ENCODE measurements at places on chromosomes 11 and 22. TPM values are rescaled to one million over a fixed set of nuclear protein-coding genes. Genes with fewer than 3 reads are reported as not detected.

DNA sequence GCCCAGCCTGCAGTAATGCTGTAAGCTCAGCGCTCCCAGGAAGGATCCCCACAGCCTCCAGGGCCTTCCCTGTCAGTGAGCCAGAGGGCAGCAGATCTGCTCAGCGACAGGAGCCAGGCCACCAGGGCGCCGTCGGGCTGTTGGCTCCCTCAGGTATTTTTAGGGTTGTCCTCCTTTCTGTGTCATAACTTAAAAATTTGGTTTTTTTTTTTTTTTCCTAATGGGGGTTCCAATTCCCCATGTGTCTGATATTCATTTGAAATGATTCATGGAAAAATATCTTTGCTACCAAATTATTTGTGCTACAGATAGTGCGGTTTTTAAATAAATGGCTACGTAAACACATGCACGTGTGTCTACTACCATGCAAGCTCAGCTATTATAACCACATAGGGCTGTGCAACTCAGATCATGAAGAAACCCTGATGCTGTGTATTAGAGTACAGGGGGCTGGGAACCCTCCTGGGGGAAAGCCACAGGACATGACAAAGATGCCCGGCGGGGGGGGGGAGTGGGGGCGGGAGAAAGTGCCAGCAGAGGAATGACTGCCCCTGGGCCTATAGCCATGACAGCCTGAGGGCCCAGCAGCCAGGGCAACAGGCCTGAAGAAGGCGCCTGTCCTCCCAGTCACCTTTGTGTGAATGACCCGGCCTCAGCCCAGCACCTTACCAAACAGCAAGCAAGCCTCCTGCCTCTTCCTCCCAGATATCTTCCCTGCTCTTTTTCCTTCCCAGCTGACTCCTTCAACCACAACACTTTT lies 89.3 kb downstream of the NAT10 start:
- no peak for DNase-seq

GRCh38 chr22:29083933-29084591 lies 11.2 kb downstream of the KREMEN1 start:
- DNase-seq: no peak

GRCh38 chr11:77065878-77066228 lies 918 bp upstream of the CAPN5 start:
- peak; percentile 30 for DNase-seq

GRCh38 chr11:82832983-82833382 lies 67.2 kb downstream of the PRCP start:
- no peak for DNase-seq

The CASP5 gene
- total RNA-seq: not detected

DNA sequence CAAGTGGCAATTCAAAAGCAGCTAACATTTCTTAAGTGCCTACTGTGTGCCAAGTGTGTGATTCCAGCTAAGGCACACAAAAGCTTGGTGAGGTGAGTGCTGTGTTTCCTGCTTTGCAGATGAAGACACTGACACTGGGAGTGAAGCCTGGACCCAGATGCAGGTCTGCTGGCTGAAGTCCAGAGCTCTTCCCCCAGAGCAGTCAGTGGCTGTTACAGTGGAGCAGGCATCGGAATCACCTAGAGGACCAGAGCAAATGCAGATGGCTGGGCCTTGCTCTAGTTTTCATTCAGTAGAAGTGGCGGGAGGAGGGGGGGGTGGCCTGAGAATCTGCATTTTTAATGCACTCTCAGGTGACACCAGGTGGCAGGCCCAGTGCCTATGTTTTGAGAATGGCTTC lies 342.3 kb downstream of the CADM1 start:
- no peak for DNase-seq

The SERPING1 gene
- total RNA-seq: 1.3 TPM

GRCh38 chr11:27717377-27717776 lies 17.1 kb upstream of the BDNF start:
- no peak for DNase-seq

The APOBEC3H gene
- 0.26 TPM for total RNA-seq

The GLYATL1 gene
- not detected for total RNA-seq

The TTC9C gene
- 27.4 TPM for total RNA-seq

GRCh38 chr22:45817745-45818423 lies 146.2 kb downstream of the ATXN10 start:
- DNase-seq: peak; percentile 57

GRCh38 chr11:24623121-24623520 lies 126.3 kb downstream of the LUZP2 start:
- DNase-seq: no peak

DNA sequence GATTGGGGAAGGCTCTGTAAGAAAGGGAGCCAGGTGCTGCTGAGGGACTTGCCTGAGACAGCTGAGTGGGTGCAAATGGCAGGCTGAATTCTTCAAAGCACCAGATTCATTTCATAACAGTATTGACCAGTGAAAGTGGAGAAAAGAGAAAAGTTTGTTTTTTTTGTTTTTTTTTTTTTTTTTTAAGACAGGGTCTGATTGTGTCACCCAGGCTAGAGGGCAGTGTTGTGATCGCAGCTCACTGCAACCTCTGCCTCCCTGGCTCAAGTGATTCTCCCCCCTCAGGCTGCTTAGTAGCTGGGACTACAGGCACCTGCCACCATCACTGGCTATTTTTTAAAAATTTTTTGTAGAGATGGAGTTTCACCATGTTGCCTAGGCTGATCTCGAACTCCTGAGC lies 494.0 kb downstream of the MIAT start:
- no peak for DNase-seq

DNA sequence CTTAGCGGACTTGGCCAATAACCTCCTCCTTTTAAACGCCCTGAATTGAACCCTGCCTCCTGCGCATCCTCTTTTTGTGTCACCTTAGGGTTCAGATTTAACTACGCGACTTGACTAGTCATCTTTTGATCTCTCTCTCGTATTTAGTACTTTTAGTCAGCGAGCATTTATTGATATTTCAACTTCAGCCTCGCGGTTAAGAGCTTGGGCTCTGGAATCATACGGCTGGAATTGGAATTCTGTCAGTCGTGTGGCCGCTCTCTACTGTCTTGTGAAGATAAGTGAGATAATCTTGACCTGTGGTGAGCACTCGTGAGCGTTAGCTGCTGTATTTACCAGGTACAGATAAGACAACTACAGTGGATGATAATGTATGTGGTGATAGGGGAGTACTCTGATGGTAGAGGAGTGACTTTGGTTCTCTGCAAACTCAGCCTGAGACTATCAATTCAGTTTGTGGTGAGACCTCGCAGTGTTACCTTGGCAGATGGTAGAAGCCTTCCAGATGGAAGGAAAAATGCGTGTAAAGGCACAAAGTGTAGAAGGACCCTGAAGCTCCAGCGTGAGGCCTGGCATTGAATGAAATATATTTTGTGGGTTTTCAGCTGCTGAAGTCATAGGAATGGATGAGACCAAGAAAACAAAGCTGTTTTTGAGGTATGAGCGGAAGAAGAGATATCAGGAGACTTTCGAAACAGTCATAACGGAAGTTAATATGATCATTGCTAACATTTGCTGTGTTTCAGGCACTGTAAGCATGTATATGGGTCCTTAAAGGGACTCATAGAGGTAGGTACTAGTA lies 682 bp downstream of the ATM start:
- no peak for DNase-seq

GRCh38 chr11:37926772-37927171 lies 1328.7 kb upstream of the RAG2 start:
- DNase-seq: peak; percentile 57

The OR52A1 gene
- total RNA-seq: not detected

The MS4A6E gene
- not detected for total RNA-seq

DNA sequence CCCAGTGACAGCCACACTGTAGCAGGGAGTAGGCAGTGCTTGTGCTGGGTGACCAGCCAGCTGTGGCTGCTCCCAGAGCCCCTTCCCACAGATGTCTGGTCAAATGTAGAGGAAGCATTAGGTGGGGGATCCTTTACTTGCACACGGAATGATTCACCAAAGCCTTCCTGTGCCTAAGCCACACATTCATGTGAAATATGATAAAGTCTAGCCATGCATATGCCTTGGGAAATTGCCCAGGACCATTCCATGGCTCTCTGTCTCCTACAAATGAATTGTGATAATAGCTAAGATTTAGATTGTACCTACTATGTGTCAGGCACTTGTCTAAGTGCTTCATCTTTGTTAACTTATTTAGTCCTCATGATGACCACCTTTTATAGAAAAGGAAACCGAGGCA lies 217.5 kb upstream of the E2F8 start:
- no peak for DNase-seq

- peak; percentile 57 for DNase-seq
Observed at GRCh38 chr11:70073871-70074371, 4.2 kb upstream of the ANO1 start.

GRCh38 chr22:27019827-27020226 lies 362.4 kb downstream of the MIAT start:
- DNase-seq: no peak

DNA sequence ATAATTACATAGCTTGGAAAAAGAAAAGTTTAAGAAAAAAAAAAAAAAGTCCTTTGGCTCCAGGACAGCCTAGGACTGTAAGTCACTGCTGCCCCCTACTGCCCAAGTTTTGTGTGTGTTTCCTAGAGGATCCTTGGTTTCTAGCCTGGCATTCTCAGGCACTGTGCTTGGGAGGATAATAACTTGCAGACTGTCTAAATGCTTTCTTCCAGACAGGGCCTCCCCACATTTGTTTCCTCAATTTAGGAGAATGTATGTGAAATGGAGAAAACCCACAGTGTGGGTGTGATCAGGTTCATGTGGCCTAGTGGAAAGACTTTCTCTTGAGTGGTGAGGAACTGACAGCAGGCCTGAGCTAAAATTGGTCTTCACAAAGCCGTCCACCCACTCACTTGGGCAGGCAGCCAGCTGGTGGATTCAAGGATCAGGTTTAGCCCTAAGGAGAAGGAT lies 191.0 kb downstream of the NAV2 start:
- DNase-seq: peak; percentile 65

The CDKN1C gene
- total RNA-seq: 9.5 TPM

The OR10A2 gene
- not detected for total RNA-seq

- DNase-seq: no peak
Observed at GRCh38 chr11:75422248-75423231, 10.5 kb downstream of the KLHL35 start.

DNA sequence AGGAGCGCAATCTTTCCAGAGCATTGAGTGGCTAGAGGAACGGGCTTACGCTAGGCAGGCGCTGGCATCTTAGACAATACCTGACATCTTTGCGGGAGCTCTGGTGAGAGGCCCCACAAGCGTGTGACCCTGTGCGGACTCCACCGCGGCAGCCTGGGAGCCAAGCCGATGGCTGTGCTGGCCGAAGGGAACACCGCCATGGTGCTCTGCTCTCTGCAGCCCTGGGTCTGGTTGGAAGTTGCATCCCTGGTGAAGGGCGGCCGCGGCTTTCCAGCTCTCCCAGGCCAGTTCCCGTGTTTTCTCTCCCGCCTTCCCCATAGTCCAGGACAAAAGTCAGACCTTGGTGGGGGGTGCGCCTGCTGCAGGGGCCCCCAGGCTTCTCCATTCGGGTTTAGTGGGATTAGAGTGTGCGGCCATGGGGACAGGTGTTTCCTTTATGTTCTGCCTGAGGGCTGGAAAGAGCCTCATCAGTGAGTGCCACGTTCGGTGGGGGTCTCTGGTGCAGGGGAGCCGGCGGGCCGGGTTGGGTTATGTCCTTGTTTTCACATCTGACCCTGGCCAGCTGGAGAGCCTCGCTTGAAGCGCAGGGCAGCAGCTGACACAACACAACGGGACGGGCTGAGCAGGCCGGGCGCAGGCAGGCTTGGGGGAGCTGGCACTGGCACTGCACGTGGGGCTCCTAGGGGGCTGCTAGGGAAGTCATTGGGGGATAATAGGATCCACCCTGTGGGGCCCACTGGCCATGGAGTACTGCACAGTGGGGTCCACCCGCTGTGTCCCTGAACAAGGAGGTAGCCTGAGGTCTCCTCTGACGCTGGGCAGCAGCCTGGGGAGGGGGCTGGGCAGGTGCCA lies 94.8 kb downstream of the KCNQ1 start:
- no peak for DNase-seq

The OR8B3 gene
- total RNA-seq: not detected

- no peak for DNase-seq
Observed at GRCh38 chr22:27231266-27231665, 570.3 kb downstream of the MN1 start.

- no peak for DNase-seq
Observed at GRCh38 chr22:35872451-35872850, 154.8 kb downstream of the APOL5 start.

DNA sequence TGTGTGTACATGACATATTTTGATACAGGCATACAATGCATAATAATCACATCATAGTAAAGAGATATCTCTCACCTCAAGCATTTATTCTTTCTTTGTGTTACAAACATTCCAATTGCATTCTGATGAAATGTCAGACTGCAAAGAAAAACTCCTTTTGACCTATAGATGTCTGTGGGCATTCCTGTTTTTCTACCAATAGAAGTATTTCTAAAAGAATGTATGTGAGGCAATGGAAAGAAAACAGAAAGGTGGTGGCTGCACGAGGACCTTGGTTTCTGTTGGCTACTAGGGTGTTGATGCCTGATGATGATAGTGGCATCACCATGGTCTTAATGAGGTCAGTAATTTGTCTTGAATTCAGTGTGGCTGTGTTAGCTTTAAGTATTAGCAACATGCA lies 137.0 kb upstream of the ANO3 start:
- no peak for DNase-seq

- DNase-seq: no peak
Observed at GRCh38 chr11:28232649-28233048, 124.5 kb downstream of the METTL15 start.

The GGT5 gene
- not detected for total RNA-seq

DNA sequence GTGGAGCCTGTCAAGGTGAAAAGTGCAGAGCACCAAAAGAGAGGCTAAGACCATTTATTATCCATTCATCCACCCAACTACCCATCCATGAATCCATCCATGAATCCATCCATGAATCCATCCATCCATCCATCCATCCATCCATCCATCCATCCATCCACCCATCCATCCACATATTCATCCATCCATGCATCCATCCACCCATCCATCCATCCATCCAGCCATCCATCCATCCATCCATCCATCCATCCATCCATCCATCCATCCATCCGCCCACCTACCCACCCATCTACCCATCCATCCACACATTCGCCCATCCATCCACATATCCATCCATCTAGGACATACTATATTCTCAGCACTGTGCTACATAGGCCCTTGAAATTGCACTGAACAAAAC lies 68.0 kb downstream of the SYN3 start:
- DNase-seq: no peak

GRCh38 chr11:133920109-133920990 lies 36.4 kb downstream of the IGSF9B start:
- DNase-seq: no peak

The SMPD1 gene
- total RNA-seq: 3.2 TPM

GRCh38 chr11:76614471-76615179 lies 55.9 kb downstream of the LRRC32 start:
- no peak for DNase-seq

DNA sequence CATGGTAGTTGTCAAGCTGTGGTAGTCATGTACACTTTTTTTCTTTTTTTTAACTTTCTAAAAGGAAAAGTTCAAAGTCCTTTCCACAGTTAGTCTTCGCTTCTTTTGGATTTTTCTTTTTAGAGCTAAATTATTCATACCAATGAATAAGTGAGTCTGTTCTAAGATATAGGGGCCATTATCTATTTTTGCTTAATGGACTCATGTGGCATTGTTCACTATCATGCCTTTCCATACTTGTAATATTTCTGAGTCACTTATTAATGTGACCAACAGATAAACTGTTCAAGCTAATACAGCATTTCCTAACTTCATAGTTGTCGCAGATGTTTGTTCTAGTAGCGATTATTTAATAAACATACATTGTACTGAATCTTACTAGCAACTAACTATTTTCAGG lies 8.0 kb upstream of the B3GNT6 start:
- no peak for DNase-seq

The TNNT3 gene
- not detected for total RNA-seq
